ENCODE measurements at places on chromosomes 16 and 17.

DNA sequence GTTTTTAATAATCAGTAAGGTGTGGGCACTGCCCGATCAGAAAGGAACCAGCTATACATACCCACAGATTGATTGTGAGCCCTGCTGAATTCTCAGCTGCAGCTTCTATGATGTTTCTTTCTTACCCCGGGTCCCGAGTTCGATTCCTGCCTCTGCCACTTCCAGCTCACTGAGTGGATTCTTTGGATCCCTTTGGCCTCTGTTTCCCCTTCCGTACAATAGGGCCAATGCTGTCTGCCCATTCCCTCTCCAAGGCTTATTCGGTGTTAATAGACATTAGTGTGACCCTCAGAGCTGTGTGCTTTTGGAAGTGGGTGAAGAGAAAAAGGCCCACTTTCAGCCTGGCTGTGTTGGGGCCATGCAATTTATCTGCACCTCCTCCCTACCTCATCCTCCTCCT is 115.8 kb downstream of the IRX5 start:
- DNase-seq, result no peak

GRCh38 chr17:61456688-61457225 is 4.5 kb downstream of the TBX4 start:
- no peak for DNase-seq

DNA sequence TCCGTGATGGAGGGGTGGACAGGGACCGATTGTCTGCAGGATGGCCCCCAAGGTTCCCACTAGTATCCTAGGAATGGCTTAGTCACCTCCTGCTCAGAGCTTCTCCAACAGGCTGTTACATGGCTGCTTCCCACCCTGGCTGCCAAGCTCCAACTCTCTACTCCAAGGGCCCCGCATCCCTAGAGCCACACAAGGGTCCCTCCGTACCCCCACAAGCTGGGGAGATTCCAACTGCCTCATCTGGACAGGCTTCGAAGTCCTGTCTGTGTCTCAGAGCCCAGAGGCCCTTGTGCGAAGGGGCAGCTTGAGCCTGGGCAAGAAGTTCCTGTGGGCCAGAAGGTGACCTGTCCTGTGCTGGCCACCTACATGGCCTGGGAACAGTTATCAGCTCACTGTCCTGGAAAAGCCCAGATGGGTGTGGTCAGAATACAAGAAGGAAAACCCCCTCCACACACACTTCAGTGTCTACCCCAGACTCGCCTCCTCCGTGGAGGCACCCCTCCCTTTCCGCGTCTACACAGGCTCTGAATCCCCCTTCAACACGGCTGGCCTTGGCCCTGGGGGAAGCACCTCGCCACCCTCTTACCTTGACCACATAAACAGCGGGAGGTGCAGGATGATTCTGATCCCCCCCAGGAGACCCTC is 586 bp downstream of the MEAK7 start:
- no peak for DNase-seq

DNA sequence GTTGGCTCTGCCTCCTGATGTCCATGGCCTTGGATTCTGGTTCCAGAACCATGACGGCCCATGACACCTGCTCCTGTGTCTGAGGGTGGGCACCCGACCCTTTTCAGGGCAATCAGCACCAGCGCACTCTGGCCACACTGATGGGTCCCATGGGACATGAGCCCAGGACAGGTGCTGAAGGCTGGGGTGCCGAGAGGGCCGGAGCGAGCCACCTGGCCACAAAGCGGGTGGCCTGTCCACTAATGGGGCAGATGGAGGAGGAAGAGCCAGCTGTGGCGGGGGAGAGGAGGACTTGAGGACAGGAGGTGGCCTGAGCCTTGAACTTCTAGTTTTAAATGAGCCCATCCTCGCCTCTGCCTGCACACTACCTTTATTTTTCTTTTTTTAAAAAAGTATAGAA is 31.2 kb upstream of the MTSS2 start:
- DNase-seq, result no peak

- no peak for DNase-seq
Measured at GRCh38 chr16:75379339-75379738, 54.0 kb downstream of the CFDP1 start.

DNA sequence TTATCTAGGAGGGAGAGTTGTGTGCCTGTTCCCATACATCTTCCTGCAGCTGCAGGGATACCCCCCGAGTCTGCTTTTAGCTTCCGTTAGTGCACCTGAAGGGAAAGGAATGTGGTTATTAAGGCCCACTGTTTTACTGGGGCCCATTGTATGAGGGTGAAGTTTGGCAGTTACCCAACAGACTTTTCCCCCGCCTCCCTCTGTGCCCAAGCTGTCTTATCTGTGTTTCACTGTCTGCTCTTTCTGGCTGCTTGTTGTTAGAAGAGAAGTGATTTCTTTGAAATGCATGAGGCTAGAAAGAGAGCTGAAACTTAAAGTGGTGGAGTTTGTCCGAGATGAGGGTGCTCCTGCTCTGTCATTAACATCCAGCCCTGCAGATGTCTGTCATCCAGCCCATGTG is 7.4 kb upstream of the OR1A2 start:
- no peak for DNase-seq

DNA sequence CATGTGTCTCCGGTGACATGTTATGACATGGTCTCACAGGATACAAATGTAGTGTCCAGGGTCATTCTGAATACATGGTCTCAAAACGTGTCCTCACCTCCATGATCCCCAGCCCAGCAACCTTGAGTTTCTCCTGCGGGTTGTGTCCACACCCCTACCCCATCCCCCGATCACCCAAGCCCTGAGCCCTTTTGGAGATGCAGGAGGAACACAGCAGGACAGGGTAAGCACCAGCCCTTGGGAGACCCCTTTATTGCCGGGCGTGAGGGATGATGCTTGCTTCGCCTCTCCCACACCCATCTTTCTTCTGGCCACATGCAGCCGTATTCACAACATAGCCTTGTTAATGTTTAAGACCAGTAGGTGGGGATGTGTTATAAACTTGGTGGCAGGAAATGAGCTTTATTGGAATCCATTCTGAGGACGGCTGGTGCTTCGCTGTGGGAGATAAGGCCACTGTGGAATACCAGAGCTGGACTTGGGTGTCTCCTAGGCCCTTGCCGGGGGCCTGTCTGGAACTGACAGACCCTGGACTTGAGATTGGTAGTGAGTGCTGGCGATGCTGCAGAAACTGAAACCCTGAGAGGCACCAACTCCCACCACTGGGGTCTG is 5.5 kb downstream of the TMEM132E start:
- peak; percentile 11 for DNase-seq

DNA sequence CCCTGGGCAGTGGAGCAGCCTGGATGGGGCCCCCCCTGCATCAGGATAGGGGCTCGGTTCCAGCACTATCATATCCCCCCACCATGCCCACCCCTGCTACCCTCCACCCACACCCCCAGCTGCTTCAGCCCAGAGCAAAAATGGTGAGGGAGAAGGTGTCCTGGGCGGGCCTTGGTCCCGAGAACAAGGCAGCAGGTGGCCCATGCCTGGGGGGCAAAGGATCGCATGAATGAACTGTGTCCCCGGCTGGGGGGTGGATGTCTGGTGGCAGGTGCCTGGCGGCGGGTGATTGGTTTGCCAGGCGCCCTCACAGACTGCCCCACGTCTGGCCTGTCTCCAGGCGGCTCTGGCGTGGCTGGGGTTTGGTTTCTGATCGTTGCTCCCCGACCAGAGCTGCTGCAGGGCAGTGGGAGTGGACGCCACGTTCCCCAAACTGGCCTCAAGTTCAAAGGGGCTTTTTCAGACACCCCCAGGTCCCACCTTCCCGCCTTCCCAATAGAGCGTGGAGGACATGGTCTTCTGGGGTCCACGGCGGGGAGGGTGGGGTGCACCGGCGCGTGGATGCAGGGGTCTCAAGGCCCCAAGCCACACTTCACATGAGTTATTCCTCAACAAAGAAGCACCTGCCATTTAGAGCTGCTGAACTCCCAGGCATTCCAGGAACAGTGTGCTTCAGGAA is 12.6 kb downstream of the UTS2R start:
- no peak for DNase-seq

GRCh38 chr17:73511719-73512115 is 132.5 kb downstream of the SDK2 start:
- DNase-seq, result no peak

DNA sequence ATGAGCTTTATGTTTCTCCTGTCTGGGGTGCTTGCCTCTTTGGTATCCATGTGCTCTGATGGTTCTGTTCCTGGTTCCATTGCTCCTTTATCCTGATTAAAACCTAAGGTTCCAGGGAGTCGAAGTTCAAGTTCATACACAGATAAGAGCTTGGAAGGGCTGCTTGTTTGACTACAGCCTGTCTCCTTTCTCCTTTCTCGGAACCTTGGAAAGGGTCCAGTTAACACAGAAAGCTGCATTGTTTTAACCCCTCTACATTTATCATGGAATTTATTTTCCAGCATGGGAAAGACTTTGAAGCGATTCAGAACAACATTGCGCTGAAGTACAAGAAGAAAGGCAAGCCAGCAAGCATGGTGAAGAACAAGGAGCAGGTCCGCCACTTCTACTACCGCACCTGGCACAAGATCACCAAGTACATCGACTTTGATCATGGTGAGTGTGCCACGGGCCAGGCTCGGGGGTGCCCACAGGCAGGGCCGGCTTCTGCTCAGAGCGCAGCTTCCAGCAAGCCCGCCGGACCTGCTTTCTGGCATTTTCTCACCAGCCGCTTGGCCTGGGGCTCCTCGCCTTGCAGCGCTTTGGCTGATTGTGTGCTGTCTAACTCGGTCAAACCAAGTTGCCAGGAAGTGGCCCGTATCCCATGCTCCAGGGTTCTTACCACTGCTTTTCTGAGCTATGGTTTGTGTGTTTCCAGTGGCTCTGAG is 19.9 kb downstream of the CRAMP1 start:
- DNase-seq, result no peak

DNA sequence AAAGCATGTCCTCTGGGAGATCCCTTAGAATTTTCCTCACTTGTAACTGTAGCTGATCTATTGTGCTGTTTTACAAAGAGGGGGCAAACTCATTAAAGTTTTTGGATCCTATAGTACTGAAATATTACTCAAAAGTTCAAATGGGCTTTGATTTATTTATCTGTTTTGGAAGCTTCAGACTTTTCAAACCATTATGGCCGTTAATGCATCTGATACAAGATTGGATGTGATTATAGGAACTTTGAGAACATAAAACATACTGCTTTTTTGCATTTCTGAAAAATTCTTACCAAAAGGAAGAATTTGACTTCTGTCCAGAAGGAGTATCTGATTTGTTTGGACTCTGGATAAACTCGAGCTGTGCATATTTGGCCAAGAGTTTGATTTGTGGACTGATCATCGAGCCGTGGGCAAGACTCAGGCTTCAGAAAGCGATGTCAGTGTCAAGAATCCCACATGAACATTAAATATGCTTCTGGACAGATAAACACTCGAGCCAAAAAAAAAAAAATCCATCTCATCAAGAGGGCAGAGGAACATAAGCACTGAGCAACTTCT is 8.2 kb upstream of the MARCHF10 start:
- DNase-seq, result no peak

DNA sequence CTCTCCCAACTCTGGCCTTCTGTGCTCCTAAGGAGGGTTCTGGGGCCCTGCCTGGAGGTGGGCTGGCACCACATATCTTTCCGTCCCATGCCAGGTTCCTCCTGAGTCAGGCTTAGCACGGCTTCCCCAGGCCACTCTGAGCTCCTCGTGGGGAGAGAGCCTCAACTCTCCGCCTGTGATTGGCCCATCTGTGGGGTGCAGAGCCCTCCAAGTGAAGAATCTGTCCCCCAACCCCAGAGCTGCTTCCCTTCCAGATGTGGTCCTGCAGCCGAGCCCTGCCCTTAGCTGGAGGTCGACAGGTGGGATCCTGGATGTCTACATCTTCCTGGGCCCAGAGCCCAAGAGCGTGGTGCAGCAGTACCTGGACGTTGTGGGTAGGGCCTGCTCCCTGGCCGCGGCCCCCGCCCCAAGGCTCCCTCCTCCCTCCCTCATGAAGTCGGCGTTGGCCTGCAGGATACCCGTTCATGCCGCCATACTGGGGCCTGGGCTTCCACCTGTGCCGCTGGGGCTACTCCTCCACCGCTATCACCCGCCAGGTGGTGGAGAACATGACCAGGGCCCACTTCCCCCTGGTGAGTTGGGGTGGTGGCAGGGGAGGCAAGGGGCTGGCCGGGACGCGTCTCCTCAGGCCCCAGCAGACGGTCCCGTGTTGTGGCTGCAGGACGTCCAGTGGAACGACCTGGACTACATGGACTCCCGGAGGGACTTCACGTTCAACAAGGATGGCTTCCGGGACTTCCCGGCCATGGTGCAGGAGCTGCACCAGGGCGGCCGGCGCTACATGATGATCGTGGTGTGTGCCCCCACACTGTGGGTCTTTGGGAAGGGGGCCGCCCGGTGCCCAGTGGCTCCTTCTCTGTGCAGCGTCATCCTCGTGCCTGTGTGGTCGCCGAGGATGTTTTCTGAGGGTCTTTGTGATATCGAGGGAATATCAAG is 6.9 kb downstream of the GAA start:
- DNase-seq, result no peak

DNA sequence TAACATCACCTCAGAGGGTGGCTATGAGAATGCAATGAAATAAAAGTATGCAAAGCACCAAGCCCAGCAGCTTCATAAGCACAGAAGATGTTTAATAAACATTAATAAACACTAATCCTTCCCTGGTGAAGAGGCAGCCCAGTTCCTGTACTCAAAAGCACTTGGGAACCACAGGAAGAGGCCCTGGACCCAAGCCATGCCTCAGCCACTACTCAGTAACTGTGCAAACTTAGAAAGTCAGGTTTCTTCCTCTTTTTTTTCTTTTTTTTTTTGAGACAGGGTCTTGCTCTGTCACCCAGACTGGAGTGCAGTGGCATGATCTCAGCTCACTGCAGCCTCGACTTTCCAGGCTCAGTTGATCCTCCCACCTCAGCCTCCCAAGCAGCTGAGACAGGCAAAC is 5.3 kb downstream of the ARHGAP17 start:
- DNase-seq, result no peak

- DNase-seq, result peak; percentile 91
Measured at GRCh38 chr17:3845621-3846436, at the start of gene NCBP3. Gene NCBP3, minus strand, starts transcription at chr17:3846246. Its CDS starts 23 bp downstream, at chr17:3846223.

- no peak for DNase-seq
Measured at GRCh38 chr17:3927628-3928340, 11.5 kb upstream of the P2RX1 start.

DNA sequence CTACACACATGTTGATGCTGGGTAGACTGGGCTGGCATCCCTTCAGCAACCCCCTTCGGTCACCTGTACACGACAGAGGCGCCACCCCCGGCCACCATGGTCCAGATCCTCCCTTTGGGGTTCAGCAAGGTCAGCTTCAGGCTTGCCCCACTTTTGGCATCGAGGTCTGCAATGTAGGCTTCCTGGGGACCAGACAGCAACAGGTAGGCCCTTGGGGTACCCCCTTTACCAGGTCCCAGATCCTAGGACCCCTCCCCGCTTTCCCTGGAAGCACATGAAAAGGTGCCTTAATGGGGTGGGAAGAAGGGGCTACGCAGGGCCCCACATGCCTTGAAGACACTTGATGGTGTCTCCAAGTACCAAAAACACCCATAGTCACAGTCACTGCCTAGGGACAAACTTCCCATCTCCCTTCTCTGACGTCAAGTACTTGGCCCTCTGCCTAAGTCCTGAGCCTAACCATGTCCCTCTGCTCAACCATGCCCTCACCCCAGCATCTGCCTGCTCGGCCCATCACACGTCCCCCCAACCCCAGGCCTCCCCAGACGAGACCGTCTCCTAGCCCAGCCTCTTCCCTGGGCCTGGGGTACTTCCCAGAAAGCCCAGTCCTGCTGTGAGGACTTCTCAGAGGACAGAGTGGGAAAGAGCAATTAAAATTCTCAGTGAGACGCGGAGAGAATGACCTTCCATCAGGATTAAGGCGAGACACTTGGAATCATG is 12.1 kb downstream of the ACLY start:
- DNase-seq, result no peak
